Heart right ventricle (tissue), 16 donors: ENCODE measurements at places on chromosomes 2 and 18.

GRCh38 chr2:132645722-132646539 lies 24.1 kb downstream of the LYPD1 start:
- H3K4me3 ChIP-seq, result no peak overlapping the region
- DNase-seq, result no peak
- H3K27ac ChIP-seq, result no peak overlapping the region
- H3K36me3 ChIP-seq, result no peaks in the 10 kb centered on the region
- H3K4me1 ChIP-seq, result no peaks in the 10 kb centered on the region
- peaks cover 17% of the 10 kb centered on the region for H3K27me3 ChIP-seq

GRCh38 chr18:38494065-38494464 lies 928.5 kb upstream of the CELF4 start:
- DNase-seq, result no peak
- H3K4me3 ChIP-seq, result no peak overlapping the region
- H3K36me3 ChIP-seq, result no peaks in the 10 kb centered on the region
- H3K4me1 ChIP-seq, result no peaks in the 10 kb centered on the region
- H3K27me3 ChIP-seq, result no peaks in the 10 kb centered on the region

DNA sequence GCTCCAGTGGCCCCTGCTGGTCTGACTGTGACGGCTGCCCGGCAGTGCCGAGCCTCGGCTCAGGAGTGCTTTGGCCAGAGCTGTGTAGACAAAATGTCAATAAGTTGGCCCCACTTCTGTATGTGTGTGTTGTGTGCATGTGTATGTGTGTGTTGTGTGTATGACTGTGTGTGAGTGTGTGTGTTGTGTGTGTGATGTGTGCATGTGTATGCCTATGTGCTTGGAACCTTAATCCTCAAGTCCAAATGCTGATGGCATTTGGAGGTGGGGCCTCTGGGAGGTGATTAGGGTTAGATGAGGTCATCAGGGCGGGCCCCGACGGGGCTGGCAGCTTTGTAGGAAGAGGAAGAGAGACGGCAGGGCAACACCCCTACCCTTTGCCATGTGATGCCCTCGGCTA lies 269.0 kb downstream of the DCDC2C start:
- DNase-seq, result no peak
- H3K27me3 ChIP-seq, result no peaks in the 10 kb centered on the region
- no peak overlapping the region for H3K27ac ChIP-seq
- no peaks in the 10 kb centered on the region for H3K36me3 ChIP-seq
- no peaks in the 10 kb centered on the region for H3K4me1 ChIP-seq

- peaks cover 4% of the 10 kb centered on the region for H3K27me3 ChIP-seq
- no peak for DNase-seq
- no peak overlapping the region for H3K27ac ChIP-seq
Observed at GRCh38 chr18:50796495-50796894, 23.3 kb downstream of the MRO start.

DNA sequence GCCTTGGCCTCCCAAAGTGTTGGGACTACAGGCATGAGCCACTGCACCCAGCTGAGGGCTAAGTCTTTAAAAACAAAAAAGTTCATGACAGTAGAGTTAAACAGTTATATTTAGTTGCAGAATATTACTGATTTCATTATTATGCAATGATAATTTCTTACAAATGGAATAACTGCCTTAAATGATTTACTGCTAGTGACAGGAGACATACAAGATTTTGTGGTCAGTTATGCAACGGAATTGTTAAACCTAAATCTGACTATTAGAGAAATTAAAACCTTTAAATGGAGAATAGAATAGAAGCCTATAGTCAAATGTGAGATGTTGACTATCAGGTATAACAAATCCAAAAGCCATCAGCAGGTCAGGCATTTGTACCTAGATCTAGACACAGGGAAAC lies 10.3 kb upstream of the DNAJC10 start:
- no peak overlapping the region for H3K4me3 ChIP-seq
- H3K4me1 ChIP-seq, result no peaks in the 10 kb centered on the region
- H3K36me3 ChIP-seq, result no peaks in the 10 kb centered on the region

GRCh38 chr2:20650393-20650876 lies 463 bp downstream of the HS1BP3 start:
- H3K27ac ChIP-seq, result peak overlapping the region; percentile 84
- H3K36me3 ChIP-seq, result no peaks in the 10 kb centered on the region
- H3K4me1 ChIP-seq, result peaks cover 37% of the 10 kb centered on the region
- no peak for DNase-seq
- H3K27me3 ChIP-seq, result no peaks in the 10 kb centered on the region
- H3K4me3 ChIP-seq, result peak overlapping the region; percentile 97

- H3K27me3 ChIP-seq, result no peaks in the 10 kb centered on the region
- peaks cover 6% of the 10 kb centered on the region for H3K4me1 ChIP-seq
- DNase-seq, result no peak
- H3K36me3 ChIP-seq, result no peaks in the 10 kb centered on the region
- no peak overlapping the region for H3K4me3 ChIP-seq
Observed at GRCh38 chr2:2022941-2023586, 278.7 kb upstream of the PXDN start.

DNA sequence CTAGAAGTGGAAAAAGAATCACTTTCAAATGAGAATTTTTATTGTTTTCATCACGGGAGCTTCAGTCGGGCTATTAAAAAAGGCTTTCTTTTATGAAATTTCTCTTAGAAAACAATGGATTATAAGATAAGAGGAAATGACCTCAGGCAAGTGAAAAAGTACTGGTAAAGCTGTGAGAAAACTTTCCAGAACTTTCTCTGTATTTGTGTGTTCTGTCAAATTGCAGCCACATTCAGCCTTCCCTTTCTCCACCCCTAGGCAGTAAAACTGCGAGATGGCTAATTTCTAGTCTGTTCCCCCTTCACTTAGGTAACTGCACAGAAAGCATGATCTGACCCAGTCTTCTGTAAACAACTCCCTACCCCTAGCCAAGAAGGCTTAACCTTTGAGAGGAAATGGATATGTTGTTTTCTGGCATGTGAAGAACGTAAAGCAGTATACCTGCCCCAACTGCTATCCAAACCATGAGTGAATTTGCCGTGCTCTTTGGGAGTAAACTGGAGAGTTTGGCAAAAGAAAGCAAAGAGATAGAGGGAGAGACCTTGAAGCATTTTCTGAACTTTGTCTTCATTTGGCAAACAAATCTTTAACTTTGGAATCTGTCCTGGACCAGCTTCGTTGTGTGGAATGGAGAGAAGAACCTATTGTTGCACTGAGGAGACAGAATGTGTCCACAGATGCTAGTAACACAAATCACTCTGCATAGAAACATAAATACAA lies 105.4 kb downstream of the ETAA1 start:
- no peaks in the 10 kb centered on the region for H3K4me1 ChIP-seq
- H3K27me3 ChIP-seq, result no peaks in the 10 kb centered on the region
- DNase-seq, result no peak
- no peaks in the 10 kb centered on the region for H3K36me3 ChIP-seq
- H3K4me3 ChIP-seq, result no peak overlapping the region

DNA sequence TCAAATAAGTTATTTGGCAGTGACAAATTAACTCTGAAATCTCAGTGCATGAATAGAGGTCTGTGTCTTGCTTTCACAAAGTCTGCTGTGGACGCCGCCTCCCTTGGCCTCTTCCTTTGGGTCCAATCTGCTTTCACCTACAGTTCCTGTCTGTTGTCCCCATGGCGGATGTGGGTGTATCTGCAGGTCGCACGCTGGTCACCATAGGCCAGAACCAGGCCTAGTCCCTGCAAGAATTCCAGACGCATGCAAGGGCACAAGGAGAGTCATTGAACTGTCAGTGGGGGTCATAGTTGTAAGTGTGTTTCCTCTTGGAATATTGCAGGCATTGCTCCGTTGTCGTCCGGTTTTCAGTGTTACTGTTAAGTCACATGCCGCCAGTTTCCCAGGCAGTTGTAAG lies 7.4 kb downstream of the SOCS6 start:
- H3K4me3 ChIP-seq, result no peak overlapping the region
- H3K27ac ChIP-seq, result peak overlapping the region; percentile 47
- H3K4me1 ChIP-seq, result peaks cover 92% of the 10 kb centered on the region
- peak; percentile 21 for DNase-seq
- H3K27me3 ChIP-seq, result no peaks in the 10 kb centered on the region
- no peaks in the 10 kb centered on the region for H3K36me3 ChIP-seq

DNA sequence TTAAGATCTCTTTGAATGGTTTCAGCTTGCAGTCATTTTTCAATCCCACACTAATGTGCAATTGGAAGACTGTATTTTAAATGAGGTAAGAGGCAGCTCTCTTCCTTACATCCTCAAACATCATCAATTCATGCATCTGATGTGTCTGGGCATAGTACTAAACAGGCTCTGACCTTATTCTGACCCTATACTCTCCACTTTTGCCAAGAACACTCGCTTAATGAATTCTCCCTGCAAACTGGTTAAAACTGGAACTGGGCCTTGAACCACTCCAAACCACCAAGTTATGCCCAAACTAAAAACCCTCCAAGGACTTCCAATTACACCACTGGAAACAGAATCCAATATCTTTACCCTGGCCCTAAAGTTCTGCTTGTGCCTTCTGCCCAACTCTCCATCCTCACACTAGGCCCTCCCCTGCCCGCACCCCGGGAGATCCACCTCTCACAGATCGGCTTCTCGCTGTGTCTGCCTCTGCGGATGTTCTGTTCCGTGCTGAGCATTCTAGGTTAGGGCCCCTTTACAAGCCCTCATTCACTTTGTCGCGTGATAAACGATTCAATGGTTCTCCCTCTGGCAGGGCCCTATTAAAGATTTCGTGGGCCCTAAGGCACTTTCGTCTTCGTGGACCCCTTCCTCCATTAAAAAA lies 1.2 kb downstream of the M1AP start:
- no peak for DNase-seq
- H3K4me3 ChIP-seq, result no peak overlapping the region
- no peak overlapping the region for H3K27ac ChIP-seq
- no peaks in the 10 kb centered on the region for H3K27me3 ChIP-seq
- H3K4me1 ChIP-seq, result peaks cover 5% of the 10 kb centered on the region
- no peaks in the 10 kb centered on the region for H3K36me3 ChIP-seq

GRCh38 chr2:215831296-215831913 lies 181.9 kb downstream of the MREG start:
- no peak overlapping the region for H3K4me3 ChIP-seq
- no peaks in the 10 kb centered on the region for H3K36me3 ChIP-seq
- peaks cover 61% of the 10 kb centered on the region for H3K4me1 ChIP-seq
- H3K27me3 ChIP-seq, result no peaks in the 10 kb centered on the region
- DNase-seq, result peak; percentile 23
- no peak overlapping the region for H3K27ac ChIP-seq

- no peaks in the 10 kb centered on the region for H3K27me3 ChIP-seq
- no peaks in the 10 kb centered on the region for H3K36me3 ChIP-seq
- no peak for DNase-seq
- no peak overlapping the region for H3K4me3 ChIP-seq
- peaks cover 16% of the 10 kb centered on the region for H3K4me1 ChIP-seq
Observed at GRCh38 chr2:217185265-217185995, 325.6 kb upstream of the TNP1 start.

DNA sequence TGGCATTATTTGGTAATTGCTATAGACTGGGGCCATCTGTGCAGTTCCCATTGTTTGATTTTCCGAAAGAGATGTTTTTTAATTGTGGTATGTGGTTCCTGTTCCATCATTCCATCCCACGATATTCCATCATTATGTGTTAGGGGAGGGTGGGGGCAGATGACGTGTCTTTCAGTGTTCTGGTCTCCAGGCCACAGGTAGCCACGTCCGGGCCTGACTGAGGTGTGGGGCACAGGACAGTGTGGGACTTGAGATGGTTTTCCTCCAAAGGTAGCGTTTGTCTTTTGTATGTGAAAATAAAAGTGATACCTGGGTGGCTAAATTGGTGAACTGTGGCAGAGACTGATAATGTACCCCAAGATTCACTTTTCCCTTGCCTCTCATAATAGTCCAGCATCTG lies 192.2 kb upstream of the HAAO start:
- no peak for DNase-seq
- no peak overlapping the region for H3K4me3 ChIP-seq
- H3K4me1 ChIP-seq, result no peaks in the 10 kb centered on the region
- H3K27ac ChIP-seq, result no peak overlapping the region
- no peaks in the 10 kb centered on the region for H3K36me3 ChIP-seq

DNA sequence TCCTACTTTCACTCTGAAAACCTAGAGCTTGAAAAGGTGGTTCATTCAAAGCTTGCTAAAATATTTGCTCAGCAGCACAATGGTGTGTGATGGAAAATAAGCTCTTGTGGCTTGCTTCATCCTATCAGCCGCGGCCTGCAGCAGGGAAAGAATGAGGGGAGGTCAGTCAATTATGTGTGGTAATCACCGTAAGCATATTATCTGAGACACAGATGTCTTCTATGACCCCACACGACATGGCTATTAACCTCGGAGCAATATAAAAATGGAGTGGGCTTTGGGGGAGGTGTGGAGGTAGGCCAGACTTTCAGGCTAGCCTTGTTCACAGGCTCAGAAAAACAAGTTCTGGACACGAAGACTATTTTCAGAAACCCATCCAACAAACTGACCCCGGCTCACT lies 98.4 kb upstream of the SIX3 start:
- no peaks in the 10 kb centered on the region for H3K27me3 ChIP-seq
- H3K27ac ChIP-seq, result no peak overlapping the region
- H3K4me1 ChIP-seq, result no peaks in the 10 kb centered on the region
- no peaks in the 10 kb centered on the region for H3K36me3 ChIP-seq
- no peak for DNase-seq
- H3K4me3 ChIP-seq, result no peak overlapping the region

DNA sequence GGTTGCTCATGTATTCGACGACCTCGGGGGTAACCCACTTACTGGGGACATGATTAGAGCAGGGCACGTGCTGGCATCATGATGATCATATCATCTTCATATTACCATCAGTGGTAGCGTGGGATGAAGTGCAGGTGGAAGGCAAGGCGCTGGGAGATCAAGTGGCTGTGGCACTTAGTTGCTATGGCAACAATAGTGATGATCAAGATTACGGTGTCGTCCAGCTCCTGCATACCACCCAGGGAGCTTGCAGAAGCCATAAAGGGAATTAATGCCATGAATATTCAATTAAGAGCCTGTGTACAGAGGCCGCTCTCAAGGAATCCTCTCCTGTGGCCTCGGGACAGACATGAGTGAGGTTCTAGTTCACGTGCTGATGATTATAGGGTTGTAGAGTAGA lies 237.2 kb upstream of the COPS8 start:
- no peak for DNase-seq
- peaks cover 16% of the 10 kb centered on the region for H3K4me1 ChIP-seq
- no peaks in the 10 kb centered on the region for H3K27me3 ChIP-seq
- no peak overlapping the region for H3K4me3 ChIP-seq

- no peak overlapping the region for H3K4me3 ChIP-seq
- H3K4me1 ChIP-seq, result peaks cover 21% of the 10 kb centered on the region
- DNase-seq, result no peak
- H3K27me3 ChIP-seq, result no peaks in the 10 kb centered on the region
Observed at GRCh38 chr2:217079165-217079564, 219.3 kb upstream of the TNP1 start.

- DNase-seq, result no peak
- no peak overlapping the region for H3K27ac ChIP-seq
- no peaks in the 10 kb centered on the region for H3K27me3 ChIP-seq
Observed at GRCh38 chr18:22408059-22408458, 9.7 kb downstream of the CTAGE1 start.

GRCh38 chr18:65768120-65768778 lies 17.4 kb downstream of the CDH7 start:
- no peaks in the 10 kb centered on the region for H3K4me1 ChIP-seq
- no peak for DNase-seq
